ENCODE measurements at places on chromosomes 3 and 15. TPM values are rescaled to one million over a fixed set of nuclear protein-coding genes. Genes with fewer than 3 reads are reported as not detected.

DNA sequence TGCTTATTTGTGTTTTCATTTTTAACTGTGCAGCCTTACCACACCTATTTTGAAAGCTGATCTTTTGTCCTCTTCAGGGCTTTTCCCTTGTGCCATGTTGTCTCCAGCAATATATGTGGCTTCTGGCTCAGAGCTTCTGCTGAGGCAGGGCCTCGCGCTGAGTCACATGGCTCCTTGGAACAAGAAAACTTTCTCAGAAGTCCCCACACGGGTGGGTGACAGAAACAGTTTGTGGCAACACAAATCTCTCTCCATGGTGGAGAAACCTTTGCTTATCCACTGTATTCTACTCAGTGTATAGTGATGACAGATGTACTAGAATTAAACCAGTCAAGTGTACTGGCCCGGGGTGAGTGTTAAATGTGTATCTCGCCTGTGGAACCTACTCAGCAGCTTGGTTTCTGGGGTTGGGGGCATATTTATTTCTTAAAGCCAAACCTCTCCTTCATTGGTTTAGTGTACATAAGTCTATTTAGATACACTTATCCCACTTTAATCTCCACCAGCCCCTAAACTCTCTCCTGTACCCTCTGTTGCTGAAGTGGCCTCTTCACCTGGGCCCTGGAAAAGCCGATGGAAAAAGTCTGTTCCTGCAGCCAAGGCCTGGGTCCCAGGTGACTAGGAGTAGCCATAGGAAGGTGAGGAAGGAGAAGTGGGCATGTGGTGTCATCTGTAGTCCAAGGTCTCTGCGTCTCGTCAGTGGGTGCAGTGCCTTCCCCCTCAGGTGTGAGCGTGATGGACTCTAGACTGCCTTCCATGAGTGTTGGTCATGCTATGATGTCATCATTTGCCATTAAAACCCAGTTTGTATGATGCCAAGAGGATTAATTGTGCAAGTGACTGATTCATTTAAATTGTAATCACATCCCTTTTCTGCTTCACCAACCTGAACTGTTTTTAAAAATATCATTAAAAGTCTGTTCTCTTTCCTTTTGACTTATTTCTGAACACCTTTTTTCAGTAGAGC, 3.2 kb upstream of the FBXL22 start:
- no peaks in the 10 kb centered on the region for H3K27me3 ChIP-seq
- no peak overlapping the region for H3K4me3 ChIP-seq
- peaks cover 47% of the 10 kb centered on the region for H3K4me1 ChIP-seq
- H3K27ac ChIP-seq: peak overlapping the region; percentile 81
- peaks cover 47% of the 10 kb centered on the region for H3K36me3 ChIP-seq
- peak; percentile 65 for DNase-seq

DNA sequence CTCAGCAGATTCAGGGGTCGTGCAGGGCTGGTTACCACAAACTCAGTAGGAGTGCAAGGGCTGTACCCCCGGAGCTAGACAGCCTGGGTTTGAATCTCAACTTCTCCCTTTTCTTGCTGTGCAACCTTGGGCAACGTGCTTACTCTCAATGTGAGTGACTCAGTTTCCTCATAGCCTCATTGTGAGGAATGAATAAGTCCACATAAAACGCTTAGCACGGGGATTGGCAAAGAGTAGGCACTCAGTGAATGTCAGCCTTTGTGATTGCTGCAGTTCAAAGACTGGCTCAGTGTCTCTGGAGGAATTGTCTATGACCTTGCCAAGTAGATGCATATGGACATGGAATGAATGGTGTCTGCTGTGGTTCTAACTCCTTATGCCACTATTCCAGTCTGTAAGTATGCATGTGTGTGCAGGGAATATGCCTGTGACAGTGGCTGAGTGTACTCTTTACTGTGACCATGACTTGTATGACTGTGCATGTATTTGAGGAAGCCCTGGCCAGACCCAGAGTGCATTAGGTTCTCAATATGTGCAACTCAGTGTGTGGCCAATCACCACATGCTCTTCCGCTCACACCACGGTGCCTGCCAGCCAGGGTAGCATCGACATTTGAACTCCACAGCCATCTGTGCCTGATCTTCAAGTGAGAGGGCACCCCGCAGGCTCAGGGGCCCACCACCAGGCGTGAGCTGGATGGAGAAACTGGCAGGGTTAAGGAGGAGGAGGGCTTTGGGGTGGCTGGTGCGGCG, 900 bp upstream of the HYAL3 start:
- H3K4me1 ChIP-seq: peaks cover 22% of the 10 kb centered on the region
- DNase-seq: no peak
- no peaks in the 10 kb centered on the region for H3K27me3 ChIP-seq
- H3K27ac ChIP-seq: peak overlapping the region; percentile 98

GRCh38 chr15:69373406-69373805, 40.7 kb upstream of the KIF23 start:
- H3K36me3 ChIP-seq: no peaks in the 10 kb centered on the region
- peaks cover 14% of the 10 kb centered on the region for H3K27me3 ChIP-seq
- no peaks in the 10 kb centered on the region for H3K4me1 ChIP-seq

DNA sequence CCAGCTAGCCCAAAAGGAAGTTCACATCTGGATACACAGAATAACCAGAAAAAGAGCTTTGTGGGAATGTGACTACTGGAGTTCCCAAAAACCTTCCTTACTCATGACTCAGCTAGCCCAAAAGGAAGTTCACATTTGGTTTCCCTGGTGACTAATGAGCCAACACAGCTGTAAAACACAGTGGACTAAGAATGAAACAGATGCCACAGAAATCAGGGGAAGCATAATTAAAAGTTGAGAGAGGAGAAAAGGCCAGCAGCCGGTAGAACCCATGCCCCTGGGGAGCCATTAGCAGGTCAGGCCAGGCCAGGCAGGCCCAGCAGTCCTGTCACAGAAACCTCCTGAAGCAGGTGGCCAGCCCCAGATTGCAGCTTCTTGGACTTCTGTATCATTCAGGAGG, 130.3 kb downstream of the GHSR start:
- H3K27me3 ChIP-seq: no peaks in the 10 kb centered on the region
- H3K27ac ChIP-seq: peak overlapping the region; percentile 34
- H3K4me1 ChIP-seq: peaks cover 20% of the 10 kb centered on the region
- H3K4me3 ChIP-seq: no peak overlapping the region
- DNase-seq: no peak
- peaks cover 16% of the 10 kb centered on the region for H3K36me3 ChIP-seq

DNA sequence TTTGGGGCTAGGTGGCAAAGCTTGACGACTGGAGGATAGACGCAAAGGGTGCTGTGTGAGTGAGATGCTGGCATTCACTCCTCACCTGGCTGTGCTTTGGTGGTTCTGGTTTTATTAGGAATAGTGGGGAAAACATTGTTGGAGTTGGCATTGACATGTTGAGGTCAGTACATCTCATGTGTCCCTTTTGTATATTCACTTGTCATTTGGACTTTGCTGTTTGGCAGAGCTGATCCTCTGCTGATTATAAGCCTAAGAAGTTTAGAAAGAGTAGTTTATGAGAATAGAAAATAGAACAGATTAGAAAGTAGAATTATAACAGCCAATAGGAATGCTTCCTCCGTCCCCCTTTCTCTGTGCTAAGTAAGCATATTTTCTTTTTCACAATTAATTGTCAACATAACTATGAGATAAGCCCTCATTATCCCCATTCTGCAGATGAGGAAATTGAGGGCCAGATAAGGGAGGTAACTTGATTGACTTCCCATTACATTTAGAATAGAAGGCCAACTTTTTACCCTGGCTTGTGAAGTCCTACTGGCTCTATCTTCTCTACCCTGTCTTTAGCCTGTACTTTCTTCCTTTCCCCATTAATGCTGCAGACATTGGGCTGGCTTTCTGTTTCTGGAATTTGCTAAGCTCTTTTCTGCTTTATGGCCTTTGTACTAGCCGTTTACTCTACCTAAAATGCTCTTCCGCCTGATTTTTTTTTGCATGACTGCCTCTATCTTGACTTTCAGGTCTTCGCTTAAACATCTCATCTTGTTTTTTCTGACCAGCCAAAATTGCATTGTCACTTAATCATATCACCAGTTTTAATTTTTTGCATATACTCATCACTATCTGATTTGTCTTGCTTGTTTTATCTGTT, 12.8 kb downstream of the ITPR1 start:
- peaks cover 47% of the 10 kb centered on the region for H3K36me3 ChIP-seq
- H3K27me3 ChIP-seq: no peaks in the 10 kb centered on the region
- H3K4me1 ChIP-seq: peaks cover 51% of the 10 kb centered on the region
- DNase-seq: no peak
- H3K4me3 ChIP-seq: peak overlapping the region; percentile 7

ANKRD34C gene
- total RNA-seq: not detected

HYAL2 gene
- total RNA-seq: 14.4 TPM

AHSG gene
- not detected for total RNA-seq

Data from activated CD4-positive, alpha-beta T cell treated with anti-CD3 and anti-CD28 coated beads, Interleukin-2, amount 10 ng/mL, durations not matched to agents 24 days and 14 days (primary cell).